Fibroblast of pulmonary artery (primary cell): ENCODE measurements at places on chromosomes 7 and 10.

GRCh38 chr7:89283302-89283701 lies 487.8 kb upstream of the TEX47 start:
- no peak for DNase-seq

DNA sequence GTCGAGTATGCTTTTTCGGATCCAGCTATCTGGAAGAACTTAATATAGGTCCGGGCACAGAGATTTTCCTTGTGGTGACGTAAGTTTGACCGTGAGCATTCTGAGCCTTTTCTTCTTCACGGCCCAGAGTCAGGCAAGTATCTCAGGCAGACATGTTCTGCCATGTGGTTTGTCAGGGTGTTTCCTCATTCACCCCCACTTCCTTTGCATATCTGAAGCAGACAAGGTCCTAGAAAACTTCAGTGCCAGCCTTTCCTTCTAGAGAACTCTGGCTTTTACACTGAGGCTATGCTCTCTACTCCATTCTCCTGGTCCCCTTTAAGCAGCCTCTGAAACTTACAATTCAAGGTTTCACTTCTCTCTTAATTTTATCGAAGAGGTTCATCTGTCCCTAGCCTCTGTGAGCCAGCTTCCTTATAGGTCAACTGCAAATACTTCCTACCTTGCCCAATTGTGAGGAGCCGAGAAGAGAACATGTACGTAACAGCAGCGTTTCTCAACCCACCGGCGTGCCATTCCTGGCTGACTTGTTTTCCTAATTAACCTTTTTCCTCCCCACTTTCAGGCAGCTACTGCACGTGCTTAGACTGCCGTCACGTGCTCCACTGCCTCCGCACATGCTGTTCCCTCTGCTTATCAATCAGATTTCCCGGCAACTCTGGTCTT lies 47.3 kb downstream of the CDCA7L start:
- DNase-seq, result no peak

DNA sequence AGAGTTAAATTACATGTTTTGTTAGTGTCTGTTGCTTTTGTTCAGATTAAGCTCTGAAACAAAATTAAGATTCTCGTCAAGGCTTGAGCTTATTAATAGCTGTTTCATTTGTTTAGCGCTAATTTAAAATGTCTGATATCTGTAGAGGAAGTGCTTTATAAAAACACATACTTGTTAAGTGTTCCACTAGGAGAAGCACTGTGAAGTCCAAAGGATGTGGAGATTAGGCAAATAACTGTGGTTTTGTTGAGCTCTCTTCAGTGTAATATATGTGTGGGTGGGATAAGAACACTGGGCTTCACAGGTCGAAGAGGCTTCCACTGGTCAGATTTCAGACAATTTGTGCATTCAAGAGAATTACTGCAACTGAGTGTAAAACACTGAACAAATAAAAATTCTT lies 242.0 kb downstream of the AUTS2 start:
- DNase-seq, result no peak

GRCh38 chr10:69712342-69712741 lies 82.3 kb downstream of the FAM241B start:
- no peak for DNase-seq

DNA sequence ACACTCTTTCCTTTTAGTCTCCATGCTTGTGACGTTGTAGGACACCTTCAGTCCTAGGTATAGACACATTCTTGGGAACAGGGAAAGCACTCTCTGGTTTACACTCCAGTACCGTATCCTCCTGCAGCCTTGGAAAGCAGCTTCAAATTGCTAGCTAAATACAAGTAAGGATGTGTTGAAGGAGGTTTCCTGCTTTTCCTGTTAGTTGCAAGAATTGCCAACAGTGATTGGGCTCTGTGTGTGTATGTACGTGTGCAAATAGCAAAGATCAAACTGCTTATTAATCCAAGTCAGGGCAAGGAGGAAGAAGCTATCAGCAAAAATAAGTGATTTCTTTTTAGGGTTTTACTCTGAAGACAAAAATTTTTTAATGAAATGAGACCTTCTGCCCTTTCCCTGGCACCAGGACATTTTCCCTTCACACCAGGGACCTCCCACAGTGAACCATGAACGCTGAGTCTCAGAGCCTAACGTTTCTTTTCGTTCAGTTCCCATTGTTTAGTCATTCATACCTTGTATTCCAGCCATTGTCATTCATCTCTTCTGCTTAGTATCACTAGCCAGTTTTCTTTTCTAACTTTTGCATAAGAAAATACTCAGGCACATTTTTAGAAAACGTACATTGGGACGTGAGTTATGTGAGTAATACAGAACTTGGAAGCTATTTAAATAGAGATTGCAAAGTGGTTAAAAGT lies 36.9 kb upstream of the AUTS2 start:
- no peak for DNase-seq

DNA sequence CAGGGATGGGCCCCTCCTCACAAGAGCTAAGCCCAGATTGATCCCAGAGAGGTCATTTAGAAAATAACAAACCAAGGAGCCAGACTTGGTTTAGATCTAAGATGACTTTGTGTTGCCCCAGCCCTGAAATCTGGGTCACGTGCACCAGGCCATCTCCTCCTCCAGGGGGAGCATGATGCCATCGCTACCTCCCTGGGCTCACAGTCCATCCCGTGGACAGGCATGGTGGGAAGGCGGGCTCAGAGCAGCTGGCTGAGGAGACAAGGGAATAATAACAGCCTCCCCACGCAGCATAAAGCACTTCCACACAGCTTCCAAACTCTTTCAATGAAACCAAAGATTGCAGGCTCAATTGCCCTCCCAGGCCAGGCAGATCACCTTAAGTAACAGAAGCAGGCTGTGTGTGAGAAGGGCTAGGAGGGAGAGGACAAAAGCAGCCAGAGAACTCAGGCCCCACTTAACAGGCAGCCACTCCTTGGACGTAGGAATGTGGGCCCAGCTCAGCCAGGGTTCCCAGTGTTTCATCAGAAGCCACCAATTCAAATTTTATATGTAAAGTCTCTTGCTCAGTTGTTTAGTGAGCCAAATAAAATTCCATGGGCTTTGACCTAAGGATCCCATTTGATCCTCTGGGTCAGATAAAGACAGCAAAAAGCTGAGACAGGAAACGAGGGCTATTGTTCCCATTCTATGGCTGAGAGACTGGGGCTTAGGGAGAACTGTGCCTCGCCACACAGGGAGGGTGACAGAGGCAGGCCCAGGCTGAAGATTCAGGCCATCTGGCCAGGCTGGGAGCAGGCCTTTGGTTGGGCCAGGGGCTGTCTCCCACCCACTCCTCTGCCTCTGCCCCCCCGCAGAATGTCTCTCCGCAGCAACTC lies 100.2 kb downstream of the COL13A1 start:
- DNase-seq, result peak; percentile 62

DNA sequence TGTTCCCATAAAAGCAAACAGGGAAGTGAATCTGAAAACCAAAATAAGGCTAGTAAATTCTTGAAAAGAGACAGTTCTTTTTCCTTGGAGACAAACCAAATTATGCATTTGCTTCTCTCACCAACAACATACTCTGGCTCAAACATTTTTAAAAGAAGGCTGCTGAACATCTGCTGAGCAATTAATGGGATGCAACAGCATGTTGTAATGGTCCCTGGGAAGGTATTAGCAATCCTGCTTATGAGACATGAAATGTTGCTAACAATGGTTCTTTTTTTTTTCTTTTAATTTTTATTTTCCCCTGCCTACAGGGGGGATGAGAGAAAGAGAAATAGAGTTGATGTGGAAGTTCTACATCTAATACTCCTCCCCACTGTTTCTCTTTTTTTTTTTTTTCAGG lies 572.1 kb downstream of the SORCS1 start:
- no peak for DNase-seq
